ENCODE measurements at places on chromosomes 2 and 18.

DNA sequence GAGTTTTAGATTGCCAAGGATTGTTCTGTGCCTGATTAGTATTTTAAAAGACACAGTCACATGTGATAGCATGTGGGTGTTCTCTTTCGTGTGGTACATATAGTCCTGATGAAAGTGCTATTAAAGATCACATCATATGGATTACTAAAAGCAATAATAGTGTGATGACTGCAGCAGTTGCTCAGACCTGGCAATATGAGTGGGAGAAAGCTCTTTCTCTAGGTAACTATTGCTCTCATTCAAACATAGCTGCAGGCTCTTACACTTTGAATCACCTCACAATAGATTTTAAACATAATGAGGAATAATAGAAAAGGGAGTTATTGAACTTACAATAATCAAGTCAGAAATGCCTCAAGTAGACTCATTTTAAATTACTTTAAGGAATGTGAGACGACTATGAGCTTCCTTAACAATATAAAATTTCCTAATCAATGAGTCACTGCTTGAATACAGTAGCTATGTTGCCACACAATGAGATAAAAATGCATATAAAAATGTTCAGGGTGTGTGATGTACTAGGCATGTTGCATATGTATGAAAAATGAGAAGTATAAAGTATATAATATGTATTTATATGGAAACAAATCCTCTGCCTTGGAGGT, 452.1 kb downstream of the TMX3 start:
- no peak for DNase-seq

DNA sequence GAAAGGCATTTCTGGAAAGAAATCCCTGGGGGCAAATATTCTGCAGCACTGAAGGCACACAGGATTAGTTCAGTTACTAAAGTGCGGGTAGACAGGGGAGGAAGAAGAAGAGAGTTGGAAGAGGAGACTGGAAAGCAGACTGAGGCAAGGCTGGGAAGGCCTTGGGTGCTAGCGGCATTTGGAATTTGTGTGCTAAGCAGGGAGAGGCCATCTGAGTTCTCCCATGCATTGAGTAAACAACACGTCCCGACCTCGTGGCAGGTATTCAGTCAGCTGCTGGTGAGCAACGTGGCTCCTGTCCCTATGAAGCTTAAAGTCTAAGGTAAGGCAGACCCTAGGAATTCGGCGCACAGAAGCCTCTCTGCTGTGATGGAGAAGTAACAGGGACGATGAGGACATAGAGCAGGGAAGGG, 30.7 kb downstream of the ATP8B1 start:
- DNase-seq: no peak

GRCh38 chr2:121532347-121532766, 1.7 kb downstream of the RNU4ATAC start:
- DNase-seq: no peak

DNA sequence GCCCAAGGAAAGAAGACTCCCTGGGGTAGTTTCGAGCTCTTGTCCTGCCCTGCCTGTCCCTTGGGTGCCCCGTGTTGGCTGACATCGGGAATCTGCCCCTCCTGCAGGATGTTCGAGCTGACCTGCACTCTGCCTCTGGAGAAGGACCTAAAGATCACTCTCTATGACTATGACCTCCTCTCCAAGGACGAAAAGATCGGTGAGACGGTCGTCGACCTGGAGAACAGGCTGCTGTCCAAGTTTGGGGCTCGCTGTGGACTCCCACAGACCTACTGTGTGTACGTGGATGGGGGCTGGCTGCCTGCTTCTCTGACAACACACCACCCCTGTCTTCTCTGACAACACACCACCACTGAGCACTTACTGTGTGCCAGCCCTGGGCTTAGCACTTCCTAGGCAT, 210.8 kb downstream of the DYSF start:
- no peak for DNase-seq

DNA sequence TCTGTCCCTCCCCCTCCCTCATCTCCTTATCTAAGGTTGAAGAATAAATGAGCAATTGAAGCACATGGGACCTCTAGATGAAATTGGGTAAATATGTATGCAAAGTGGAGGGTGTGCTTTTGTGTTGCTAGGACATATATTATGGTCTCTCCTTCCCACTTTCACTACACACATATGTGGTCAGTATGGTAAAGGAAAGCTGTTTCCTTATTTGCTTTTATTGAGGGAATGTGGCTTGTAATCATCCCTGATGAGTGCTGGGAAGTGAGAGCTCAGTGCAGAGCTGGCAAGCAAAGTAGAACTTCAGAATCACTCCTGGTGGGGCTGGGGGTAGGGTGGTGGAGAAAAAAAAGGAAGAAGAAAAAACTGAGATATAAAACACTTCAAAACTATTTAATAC, 189.9 kb upstream of the ATP5MC3 start:
- DNase-seq: no peak

DNA sequence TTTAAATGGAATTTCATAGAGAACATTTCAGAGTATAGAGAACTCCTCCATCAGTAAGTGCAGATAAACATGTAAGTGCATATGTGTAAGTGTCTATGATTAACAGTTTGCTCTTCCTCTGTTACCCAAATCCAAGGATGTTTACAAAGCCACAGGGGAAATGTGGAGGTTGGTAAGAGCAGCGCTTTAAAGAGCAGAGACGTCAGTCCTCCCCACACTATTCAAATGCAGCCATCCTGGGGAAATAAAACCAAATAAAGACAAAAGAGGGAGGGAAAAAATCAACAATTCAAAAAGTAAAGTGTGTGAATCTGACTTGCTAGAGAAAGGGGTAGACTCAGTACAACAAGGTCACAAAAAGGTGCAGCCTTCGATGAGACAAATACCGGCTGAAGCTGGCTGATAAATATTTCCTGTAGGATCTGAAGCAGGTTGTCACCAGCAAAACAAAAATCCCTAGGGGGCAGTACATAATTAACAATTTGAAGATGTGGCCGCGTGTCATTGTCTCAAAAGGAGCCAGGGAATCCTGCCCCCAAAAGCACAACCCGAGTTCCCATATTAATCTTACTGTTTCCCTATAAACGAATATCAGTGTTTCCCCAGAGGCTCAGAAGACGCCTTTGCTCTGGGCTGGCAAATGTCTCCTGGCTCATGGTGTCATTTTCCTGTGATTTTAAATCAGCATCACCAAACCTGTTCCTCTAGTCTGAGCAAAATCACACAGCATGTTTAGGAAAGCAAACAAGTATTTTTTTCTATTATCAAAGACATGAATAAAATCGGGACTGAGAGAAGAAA, 216.5 kb downstream of the CDCA7 start:
- peak; percentile 65 for DNase-seq

DNA sequence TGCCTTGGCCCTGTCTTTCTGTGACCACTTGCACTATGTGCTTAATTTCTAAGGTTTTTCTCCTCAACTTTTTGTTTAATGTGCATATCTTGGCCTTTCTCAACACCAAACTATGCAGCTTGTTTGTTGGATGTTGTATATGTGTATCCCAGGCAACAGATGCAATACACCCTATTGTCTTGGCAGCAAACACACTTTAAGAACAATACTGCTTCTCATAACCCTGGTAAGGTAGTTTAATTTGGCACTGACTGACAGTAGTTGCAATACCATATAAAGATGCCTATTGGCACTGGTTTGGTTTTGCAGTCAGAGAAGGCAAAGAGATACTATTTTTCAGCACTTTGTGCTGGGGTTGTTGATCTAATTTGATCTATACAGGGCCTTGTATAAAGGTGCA, 360.7 kb upstream of the CWC22 start:
- DNase-seq: no peak

DNA sequence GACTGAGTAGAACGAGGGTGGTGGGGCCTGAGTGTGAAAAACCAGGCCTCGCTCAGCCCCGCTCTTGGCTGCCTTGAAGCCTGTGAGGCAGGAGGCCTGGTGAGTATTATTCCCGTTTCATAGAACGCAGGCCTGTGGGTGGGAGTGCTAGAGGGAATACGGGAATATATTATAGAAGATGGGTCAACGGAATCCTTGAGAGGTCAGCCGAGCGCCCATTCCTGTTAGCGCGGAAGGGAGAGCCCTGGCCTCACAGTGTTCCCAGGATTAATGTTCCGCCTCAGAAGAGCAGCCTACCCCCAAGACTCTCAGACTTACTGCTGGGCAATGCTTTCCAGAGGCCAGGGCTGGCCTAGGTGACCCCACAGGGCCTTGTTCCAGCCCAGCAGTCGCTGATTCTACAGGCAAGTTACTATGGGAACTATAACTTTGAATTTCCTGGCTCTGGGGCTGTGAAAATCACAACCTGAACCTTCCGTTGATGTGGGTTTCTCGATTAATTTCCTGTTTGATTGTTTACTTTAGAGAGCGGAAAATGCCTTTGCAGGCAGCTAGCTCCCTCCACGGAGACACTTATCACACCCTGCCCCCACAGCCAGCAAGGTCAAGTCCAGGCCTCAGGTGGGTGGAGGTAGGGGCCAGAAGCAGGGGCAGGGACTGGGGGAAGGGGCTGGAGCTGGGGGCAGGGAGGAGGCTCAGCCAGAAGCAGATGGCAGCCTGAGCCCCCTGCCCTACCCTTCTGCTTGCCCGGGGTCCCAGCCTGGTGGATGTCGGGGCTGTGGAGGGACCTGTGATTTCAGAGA, 108.3 kb downstream of the SMAD7 start:
- DNase-seq: no peak
